ENCODE measurements at places on chromosomes 7 and 10.
A peak's percentile ranks its signal among the peaks of the same experiment; 100 is the strongest.

- DNase-seq = no peak
These were observed 9.6 kb upstream of the MRPS24 start for GRCh38 chr7:43878867-43879266.

- DNase-seq = no peak
These were observed 45.7 kb downstream of the SEM1 start for GRCh38 chr7:96663871-96664445.

- no peak for DNase-seq
These were observed 150.9 kb downstream of the MBL2 start for GRCh38 chr10:52621635-52622079.

GRCh38 chr10:6047847-6048246 is 14.3 kb downstream of the IL2RA start:
- DNase-seq = no peak

DNA sequence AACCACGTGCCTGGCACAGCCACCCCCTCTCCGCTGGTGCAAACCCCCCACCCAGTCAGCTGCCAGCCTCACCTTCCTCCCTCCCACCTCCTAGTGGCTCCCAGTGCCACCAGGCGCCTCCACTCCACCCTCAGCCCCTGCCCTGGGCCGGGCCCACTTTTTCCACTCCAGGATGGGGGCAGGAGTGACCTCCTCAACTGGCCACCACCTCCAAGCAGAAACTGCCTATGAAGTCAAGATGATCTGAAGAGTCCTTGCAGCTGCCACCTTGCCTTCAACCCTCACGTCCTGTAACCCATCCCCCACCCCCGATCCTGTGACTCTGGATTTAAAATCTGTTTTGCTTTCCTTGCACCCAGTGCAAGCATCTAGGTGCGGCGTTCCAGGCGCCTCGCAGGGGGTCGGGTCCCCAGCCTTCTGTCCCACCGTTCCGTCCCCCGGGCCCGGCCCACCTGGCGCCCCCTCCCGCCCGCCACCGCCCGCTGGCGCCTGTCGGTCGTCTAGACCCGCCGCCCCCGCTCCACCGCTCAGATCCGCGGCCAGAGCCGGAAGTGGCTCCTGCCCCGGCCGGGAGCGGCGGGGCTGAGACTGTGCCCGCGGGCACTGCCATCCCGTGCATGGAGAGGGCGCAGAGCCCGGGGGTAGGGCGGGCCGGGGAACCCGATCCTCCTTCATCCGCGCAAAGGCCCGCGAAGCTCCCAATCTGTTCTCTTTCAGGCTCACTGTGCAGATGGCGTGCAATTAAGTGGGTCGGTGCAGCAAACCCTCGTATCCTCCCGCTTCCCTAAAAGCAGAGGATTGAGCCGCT is 51.2 kb upstream of the GTF2I start:
- DNase-seq = no peak

- no peak for DNase-seq
These were observed 1033.8 kb downstream of the NRG3 start for GRCh38 chr10:82908751-82909150.

- no peak for DNase-seq
These were observed 58.2 kb upstream of the DNAAF5 start for GRCh38 chr7:668139-668931.

DNA sequence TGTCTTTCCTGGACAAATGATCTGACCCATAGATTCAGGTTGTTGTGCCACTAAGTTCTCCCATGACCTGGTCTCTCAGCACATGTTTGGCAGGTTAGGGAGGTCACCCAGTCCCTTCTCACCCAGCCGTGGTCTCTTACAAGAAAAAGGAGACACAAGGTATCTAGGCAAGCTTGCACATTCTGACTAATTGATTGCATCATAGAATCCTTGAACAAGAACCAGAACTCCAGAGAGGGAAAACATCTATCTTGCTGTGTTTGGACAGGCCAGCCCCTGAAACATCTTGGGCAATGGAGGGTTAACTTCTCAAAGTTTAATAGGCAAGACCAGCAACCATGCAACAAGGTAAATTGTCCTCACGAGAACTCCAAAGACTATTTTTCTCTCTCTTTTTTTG is 8.5 kb upstream of the HK1 start:
- no peak for DNase-seq

DNA sequence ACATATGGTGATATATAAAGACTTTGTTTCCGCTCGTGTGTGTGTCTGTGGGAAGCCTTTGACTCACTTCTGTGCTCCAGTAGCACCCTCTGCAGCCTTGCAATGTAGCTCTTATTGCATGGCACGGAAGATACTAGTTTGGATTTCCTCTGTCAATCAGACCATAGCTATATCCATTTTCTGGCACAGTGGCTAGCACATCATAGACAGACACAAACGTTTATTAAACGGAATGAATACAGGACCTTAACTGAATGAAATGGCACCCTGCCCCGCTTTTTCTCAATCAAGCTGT is 124.0 kb upstream of the PTPN20 start:
- peak; percentile 8 for DNase-seq

GRCh38 chr10:74841265-74841973 is 15.0 kb downstream of the KAT6B start:
- DNase-seq = no peak

DNA sequence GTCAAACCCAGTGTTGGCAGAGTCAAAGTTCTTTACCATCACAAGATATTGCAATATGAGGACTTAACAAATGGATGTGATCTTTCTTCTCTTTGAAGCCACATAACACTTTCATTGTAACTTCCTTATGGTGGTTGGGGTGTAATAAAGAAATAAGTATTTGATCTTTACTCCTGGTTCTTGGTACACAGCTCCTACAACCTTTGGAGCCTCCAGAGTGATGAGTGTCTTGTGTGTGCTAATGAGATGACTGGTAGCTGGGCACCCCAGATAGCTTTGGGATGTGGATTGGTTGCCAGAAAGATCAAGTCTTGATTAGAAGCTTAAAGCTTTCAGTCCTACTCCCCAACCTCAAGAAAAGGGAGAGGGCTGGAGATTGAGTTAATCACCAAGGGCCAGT is 31.1 kb upstream of the YAE1 start:
- DNase-seq = no peak

DNA sequence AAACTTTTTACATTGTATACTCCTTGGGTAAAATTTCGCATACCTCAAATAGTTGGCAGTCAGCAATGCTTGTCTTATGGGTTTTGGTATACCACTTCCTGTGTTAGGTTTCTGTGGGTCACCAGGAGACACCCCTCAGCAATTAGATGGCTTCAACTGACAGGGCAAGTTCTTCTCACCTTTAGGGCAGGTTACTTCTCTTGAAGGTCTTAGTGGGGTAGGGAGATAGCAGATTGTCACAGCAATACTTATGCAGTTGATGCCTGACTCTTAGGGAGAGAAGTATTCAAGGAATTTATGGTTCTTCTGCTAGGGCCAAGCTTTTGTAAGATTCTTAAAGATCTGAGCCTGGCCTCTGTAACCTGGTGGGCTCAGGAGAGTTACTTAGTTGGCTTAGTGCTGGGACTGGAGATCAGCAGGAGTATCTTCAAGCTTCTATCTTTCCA is 42.9 kb downstream of the MKLN1 start:
- no peak for DNase-seq
